ENCODE measurements at places on chromosomes 7 and 10.

- no peak for DNase-seq
These were observed 39.0 kb downstream of the TFPI2 start for GRCh38 chr7:93851536-93851935.

DNA sequence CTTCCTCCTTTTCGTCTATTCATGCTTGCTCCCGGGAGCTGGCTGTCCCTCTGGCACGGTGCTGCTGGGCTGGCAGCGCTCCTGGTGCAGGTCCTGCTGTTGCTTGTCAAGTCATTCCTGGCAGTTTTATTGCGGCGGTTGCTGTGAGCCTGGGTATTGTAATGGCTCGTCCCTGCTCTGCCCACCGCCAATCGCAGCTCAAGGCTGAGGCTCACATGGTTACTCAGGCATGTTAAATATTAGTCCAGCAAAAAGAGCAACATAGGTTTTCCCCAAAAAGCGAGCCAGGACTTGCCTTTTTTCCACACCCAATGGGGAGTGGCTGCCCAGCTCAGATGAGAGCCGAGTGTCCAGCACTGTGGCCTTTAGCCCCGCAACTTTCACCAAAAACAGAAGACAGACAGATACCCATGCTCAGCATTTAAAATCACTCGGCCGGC is 492.9 kb upstream of the FOXK1 start:
- no peak for DNase-seq

GRCh38 chr10:47264797-47265281 is 35.2 kb upstream of the GDF10 start:
- no peak for DNase-seq

DNA sequence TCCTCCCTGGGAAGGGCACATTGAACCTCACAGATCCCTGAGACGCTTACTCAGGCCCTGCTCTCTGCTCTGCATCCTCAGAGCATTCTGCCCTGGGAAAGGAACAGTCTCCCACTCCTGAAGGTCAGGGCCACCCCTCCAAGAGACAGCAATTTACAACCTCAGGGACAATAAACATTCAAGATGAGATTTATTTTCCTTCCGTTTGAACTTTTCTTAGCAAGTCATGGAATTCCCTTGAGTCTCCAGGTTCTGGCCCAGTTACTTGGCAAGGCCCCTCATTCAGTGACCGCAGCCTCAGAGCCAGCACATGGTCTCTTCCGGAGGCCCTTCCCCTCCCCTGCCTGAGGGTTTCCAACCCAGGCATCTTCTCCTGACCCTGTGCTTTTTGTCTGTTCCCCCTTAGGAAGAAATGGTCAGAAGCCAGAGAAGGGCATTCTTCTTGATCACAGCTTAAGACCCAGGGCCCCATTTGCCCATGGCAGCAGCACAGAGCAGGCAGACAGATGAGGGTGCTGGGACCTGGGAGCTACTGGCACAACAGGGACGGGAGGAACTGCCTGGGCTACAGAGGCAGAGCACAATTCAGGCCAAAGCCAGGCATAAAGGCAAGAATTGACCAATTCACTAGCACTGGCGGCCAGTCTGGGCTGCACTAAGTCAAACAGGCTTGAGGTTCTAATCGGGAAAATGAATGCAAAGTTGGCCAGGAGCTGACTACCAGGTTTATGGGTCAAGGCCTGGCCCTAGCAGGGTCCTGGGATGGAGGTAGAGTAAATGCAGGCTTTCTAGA is 56.7 kb downstream of the VSTM4 start:
- no peak for DNase-seq

DNA sequence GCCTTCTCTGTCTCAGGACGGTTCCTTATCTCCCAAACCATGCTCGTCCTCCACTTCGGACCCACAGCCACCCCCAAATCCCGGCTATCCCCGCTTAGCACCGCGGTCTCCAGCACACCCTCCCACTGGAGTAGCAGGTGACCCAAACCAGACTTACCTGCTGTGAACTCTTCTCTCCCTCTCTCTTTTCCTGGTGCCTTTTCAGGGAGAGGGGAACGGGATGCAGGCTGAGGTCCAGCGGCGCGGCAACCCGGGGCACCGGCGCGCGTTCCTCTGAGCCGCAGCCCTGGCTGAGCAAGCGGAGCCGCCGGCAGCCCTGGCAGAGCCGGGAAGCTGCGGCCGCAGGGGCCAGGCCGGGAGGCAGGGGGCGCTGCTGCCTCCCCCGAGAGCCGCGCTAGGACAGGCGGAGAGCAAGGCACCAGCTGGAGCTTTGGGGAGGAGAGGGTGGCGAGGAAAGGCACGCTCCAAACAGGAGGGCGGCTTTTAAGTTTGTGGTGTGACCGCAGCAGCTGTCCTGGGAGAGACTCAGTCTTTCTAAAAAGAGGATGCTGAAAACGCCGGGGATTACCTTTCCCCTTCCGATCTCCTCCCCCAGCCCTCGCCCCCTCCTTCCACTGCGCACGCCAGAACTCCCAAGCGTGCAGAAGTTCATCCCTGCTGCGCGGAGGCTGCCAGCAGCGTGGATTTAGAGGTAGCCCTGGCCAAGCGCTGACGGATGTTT is at the start of gene SEMA3D:
Gene SEMA3D (minus strand): TSS at position 536 of the 721 bp plus-strand sequence. CDS start 65,165 bp downstream, outside the sequence.
- DNase-seq: no peak

DNA sequence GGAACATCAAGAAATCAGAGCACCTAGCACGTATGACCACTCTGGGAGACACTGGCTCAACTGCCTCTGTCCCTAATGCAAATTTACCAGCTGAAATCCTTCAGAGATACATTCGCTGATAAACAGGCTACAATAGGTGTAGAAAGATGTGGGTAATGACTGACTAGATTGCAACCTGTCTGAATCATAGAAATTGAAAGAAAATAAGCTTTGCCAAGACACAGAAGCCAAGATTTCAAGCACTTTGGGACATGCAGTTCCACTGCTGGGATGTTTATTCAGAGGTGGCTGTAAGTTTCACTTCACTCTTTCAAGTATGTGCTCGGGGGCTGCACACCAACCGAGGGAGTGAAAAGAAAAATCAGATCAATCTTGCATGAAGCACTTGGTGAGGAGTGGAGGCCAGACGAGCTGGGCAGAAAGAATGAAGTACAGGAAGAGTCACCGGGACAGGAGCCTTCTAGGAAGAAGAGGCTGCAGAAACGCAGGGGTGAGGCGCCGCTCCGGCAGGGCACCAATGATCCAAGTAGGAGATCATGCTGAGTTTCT is 276.7 kb downstream of the PARD3 start:
- no peak for DNase-seq

DNA sequence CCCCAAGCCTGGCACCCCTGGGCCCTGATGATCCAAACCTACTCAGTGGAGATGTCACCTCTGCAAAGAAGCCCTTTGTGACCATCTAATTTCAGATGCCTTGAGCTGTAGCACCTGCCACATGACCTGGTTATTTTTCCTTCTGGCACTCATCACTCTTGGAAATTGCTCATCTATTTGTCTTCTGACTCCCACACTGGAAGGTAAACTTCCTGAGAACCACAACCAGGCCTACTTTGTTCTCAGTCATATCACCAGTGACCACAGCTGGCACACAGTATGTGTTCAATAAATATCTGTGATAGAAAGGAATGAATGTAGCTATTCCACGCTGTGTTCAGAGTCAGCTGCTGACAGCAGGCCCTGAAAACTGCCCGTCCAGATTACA is 97.1 kb downstream of the SH3PXD2A start:
- no peak for DNase-seq

DNA sequence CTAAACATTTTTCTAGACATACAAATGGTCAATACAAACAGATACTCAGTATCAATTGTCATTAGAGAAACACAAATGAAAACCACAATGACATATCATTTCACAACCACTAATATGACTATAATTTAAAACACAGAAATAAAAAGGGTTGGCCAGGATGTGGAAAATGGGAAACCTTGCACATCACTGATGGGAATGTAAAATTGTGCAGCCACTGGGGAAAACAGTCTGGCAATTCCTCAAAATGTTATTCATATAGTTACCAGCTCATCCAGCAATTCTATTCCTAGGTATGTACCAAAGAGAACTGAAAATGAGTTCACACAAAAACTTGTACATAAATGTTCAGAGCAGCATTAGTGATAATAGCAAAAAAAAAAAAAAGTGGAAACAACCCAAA is 106.1 kb upstream of the LRRTM3 start:
- no peak for DNase-seq

DNA sequence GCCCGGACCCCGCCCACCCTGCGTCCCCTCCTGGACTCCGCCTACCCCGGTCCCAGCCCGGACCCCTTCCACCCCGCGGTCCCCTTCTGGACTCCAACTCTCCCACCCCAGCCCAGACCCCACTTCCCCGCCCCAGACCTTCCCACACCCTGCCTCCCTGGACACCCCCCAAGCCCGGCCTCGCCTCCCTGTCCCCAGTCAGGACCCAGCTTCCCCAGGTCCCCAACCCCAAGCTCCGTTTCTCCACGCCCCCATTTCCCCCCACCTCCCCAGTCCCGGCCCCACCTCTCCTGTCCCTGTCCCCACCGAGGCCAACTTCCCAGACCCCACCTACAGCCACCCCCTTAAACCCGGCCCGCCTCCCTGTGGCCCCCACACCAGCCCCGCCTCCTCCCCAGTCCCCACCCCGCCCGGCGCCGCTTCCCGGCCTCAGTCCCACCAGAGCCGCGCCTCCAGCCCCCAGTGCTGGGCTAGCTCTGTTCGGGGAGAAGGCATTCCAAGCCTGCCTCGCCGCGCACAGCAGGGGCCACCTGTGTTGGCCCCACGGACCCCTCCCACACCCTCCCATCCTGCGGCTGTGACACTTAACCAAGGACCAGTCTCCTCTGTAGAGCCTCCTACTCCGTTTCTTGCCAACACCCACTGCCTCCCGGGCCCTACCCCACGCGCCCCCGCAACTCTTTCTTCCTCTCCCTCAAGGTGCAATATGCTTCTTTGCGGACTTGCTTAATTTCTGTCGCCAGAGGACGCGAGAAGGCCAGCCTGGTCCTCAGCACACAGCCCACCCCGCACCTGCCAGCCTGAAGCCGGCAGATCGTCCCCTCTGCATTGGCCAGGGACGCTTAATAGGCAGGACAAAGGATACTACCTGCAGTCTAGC is 736 bp upstream of the ITIH5 start:
- no peak for DNase-seq

GRCh38 chr10:35579726-35580422 is 25.3 kb upstream of the GJD4 start:
- DNase-seq: no peak

DNA sequence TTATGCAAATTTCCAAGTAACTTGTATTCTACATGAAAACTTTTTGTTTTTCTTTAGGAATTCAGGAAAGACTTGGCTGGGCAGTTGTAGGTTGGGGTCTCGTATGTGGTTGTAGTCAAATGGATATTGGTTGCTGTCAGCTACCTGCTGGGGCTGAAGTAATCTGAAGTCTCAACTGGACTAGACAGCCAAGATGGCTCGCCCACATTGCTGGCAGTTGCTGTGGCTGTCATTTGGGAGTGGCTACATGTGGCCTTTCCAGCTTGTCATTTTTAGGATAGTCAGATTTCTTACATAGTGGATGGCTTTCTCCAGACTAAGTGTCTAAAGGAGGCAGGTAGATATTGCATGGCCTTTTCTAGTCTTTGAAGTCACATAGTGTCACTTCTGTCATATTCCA is 32.6 kb downstream of the EXOC6 start:
- DNase-seq: no peak

DNA sequence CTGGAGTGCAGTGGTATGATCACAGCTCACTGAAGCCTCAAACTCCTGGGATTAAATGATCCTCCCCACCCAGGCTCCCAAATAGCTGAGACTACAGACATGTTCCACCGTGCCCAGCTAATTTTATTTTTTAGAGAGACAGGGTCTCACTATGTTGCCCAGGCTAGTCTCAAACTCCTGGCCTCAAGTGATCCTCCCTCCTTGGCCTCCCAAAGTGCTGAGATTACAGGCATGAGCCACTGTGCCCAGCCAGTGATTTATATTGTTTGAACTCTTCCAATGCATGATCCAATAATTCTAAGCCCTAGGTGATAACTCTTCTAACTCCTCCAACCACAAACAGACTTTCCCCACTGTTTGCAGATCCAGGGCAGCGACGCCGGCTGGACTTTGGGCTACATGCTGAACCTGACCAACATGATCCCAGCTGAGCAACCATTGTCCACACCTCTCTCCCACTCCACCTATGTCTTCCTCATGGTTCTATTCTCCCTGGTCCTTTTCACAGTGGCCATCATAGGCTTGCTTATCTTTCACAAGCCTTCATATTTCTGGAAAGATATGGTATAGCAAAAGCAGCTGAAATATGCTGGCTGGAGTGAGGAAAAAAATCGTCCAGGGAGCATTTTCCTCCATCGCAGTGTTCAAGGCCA is 41.8 kb upstream of the CC2D2B start:
- no peak for DNase-seq

DNA sequence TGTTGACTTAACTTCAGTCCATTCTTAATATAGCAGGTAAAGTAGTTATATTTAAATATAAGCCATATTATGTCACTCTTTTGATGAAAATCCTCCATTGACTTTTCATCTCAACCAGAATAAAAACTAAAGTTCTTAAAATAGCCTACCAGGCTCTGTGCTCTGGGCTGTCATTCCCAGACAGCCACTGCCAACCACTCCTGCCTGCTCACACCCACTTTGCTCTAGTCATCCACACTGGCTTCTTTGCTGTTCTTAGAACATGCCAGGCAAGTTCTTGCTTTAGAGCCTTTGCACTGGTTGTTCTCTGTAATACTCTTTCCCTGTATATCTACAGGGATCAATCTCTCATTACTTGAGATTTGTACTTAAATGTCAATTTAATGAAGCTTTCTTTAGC is 80.6 kb downstream of the ZEB1 start:
- DNase-seq: no peak

DNA sequence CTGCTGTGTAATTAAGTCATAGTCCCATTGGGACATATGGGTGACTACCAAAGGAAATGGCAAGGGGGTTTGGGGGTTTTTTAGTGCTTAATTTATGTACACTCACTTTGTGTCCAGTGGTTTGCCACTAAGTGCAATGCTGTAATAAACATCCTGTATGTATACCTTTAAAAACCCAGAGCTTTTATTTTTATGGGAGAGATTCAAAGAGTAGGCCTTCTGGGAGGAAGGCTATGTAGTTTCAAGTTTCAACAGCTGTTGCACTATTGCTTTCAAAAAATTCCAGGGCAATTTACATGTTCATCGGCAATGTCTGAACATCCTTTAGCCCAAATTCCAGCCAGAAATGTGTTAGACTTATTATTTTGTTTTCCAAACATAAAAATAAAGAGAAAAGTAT is 744.7 kb downstream of the XPNPEP1 start:
- no peak for DNase-seq

DNA sequence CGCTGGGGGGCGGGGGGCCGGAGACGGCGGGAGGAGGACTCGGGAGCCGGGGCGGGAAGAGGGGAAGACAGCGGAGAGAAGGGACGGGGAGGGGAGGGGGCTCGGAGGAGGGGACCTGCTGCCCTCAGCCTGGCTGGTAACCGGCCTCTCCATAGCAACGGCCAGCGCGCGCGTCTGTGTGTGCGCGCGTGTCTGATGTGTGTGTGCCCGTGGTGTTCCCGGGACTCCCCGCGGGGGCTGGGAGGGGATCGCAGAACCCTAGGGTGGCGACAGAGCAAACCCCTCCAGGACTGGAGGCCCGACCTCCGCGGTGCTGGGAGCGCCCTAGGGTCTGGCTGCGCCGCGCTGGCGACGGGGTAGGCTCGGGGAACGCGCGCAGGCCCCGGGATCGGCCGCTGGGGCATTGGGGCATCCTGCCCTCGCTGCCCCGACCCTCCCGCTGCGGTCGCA is 356.3 kb downstream of the DNAJB6 start:
- no peak for DNase-seq

Data from D721Med (cell line).